ENCODE measurements at places on chromosomes 5 and 9.
A peak's percentile ranks its signal among the peaks of the same experiment; 100 is the strongest.

DNA sequence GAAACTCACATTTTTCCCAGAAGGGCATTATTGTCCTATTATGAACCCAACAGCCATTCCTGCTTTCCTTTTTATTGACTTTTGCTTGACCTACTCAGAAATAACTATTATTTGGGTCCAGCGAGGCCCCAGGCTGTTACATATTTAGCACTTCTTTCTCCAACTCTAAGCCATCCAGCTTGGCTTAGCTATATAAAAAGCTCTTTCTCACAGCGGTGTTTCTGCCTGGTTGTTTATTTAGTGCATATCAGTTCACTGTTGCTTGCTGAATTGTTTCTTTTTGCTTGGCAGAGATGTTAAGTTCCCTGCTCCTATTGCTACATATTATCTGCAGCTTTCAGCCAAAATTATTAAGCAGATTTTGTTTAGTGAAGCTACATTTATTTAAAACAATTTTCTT lies 1156.8 kb upstream of the SEMA6A start:
- no peak for DNase-seq

DNA sequence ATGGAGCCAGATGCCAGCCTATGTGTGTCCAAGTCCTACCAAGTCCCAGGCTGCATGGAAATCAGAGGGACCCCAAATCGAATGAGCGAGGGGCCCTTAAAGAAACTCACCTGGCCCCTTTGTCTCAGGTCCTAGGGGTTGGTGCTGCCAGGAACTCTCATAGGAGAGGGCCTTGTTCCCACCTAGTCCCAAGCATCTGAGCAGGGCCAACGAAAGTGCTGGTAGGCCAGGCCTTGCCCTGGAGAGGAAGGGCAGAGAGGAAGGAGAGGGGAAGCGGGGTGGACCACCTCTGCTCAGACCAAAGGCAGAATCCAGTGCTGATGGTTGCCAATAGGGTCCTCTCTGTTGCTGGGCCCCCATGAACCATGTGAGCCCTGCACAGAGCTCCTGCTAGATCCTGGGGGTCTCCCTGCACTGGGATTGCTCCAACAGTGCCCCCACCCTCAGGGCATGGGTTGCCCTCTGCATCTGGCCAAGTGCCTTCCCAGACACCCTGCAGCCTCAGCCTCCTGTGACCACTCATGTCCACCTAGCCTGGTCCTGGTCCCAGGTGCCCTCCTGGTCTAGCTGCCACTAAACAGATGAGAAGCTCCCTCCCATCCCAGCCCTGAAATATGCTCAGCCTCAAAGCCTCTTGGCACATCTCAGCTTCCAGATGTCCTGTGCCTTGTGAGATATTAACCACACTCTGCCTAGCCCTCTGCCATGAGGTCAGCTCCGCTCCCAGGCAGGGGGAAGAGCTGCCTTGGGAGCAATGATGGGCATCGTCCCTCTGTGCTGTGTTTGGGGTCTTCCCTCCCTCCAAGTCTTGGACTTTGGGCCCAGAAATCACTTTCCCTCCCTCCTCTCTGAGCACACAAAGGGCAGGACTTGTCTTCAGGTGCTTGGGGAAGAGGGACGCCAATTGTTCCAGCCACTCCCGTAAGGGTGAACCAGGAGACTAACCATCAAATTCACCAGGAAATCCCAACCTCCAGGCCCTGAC lies 109.6 kb downstream of the ADAMTS2 start:
- DNase-seq: no peak

GRCh38 chr5:124979251-124979650 lies 232.8 kb upstream of the ZNF608 start:
- no peak for DNase-seq

DNA sequence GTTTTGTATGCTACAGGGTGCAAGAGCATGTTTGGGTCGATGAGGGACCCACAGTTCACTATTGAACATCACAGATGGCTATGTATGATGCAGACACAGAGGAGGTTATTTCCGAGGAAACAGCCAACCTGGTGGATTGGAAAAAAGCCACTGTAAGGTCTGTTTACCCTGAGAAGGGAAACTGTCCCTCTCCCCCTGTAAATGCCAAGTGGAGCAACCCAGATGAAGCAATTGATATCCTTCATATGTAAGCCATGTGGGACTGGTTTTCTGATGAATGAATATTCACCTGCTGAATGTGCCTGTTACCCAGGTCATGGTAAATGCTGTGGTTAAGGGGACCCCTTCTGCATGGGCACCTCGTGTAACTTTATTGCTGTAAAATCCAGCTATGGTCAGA lies 14.8 kb upstream of the CTSV start:
- no peak for DNase-seq

DNA sequence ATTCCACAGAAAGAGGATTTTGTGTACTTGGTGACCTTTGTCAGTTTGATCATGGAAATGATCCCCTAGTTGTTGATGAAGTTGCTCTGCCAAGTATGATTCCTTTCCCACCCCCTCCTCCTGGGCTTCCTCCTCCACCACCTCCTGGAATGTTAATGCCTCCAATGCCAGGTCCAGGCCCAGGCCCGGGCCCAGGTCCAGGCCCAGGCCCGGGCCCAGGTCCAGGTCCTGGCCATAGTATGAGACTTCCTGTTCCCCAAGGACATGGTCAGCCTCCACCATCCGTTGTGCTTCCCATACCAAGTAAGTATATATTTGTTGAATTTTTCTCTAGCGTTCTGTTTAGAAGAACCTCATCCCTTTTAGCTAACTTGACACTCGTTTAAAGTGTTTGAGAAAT lies 30.0 kb downstream of the RBM27 start:
- DNase-seq: no peak

GRCh38 chr9:136673975-136674785 lies 11.5 kb downstream of the EGFL7 start:
- DNase-seq: no peak

DNA sequence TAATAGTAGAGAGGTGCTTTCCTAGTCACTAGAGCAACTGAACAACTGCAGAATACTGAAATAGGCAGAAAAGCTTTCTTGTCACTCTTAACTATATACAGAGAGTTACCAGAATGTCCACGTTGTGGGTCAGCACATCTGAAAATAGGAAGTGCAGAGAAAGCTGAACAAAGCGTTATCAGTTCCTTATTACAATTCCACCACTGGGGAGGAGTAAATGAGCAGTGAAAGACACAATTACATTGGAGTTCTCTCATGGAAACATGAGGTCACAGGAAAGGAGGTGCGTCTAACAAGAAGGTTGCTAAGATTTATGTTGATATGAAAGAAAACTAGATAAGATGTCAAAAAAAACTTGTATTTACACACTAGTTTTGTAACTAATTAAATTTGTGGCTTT lies 461.9 kb upstream of the COX7C start:
- no peak for DNase-seq

GRCh38 chr5:150107909-150108447 lies 21.6 kb upstream of the CSF1R start:
- no peak for DNase-seq

- no peak for DNase-seq
Measured at GRCh38 chr5:126998201-126998631, 32.1 kb downstream of the MARCHF3 start.

GRCh38 chr9:87573841-87574342 lies 76.2 kb downstream of the DAPK1 start:
- DNase-seq: no peak

- peak; percentile 48 for DNase-seq
Measured at GRCh38 chr9:121634329-121635261, 16.8 kb upstream of the DAB2IP start.

DNA sequence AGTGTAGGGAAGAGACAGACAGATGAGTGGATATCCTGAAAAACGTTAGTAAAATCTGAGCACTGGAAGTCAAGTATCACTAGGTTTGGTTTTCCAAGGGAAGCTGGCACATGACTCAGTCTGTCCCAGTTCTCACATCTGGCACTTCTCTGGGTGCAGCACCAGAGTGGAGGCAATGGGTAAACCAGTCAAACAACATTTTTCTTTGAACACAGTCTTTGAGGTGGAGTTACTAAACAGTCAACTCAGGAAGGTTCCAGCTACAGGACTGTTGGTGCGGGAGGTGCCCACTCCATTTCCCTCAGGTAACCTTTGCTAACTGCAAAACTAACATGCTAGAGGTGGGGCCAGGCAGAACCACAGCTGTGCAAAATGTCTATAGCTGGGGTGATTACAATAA lies 301.4 kb upstream of the RFX3 start:
- no peak for DNase-seq

- DNase-seq: no peak
Measured at GRCh38 chr5:68122439-68123328, 92.9 kb upstream of the PIK3R1 start.

GRCh38 chr5:7208938-7209337 lies 187.0 kb upstream of the ADCY2 start:
- DNase-seq: no peak

- no peak for DNase-seq
Measured at GRCh38 chr5:2695200-2695891, 56.1 kb downstream of the IRX2 start.

DNA sequence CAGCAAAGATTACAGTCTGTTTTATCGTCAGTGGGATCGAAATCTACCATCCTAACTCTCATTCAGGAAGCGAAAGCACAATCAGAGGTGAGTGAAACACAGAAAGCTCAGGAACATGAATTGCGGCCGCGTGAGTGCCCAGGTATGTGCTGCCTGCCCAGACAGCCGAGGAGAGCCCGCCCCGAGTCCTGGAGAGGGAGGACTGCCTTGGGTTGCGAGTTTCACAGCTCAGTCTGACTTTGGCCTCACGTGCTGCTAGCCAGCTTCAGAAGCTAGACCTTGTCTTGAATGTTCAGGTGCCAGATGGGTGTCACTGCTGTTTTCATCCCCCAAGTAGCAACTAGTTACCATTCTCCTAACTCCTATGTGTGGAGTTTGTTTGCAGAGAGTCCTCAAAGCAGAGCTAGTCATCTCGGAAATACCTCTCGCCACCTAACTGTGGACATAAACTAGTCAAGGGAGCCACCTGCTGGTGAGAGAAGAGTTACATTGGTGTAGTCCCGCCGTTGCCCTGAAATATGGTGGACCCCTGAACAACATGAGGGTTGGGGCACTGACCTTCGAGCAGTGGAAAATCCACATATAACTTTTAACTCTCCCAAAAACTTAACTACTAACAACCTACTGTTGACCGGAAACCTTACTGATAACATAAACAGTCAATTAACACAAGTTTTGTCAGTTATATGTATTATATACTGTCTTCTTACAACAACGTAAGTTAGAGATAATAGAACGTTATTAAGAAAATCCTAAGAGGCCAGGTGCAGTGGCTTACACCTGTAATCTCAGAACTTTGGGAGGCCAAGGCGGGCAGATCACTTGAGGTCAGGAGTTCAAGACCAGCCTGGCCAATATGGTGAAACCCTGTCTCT lies 80.9 kb downstream of the GOLPH3 start:
- peak; percentile 74 for DNase-seq

- no peak for DNase-seq
Measured at GRCh38 chr9:110303133-110303532, 34.5 kb downstream of the TXNDC8 start.

DNA sequence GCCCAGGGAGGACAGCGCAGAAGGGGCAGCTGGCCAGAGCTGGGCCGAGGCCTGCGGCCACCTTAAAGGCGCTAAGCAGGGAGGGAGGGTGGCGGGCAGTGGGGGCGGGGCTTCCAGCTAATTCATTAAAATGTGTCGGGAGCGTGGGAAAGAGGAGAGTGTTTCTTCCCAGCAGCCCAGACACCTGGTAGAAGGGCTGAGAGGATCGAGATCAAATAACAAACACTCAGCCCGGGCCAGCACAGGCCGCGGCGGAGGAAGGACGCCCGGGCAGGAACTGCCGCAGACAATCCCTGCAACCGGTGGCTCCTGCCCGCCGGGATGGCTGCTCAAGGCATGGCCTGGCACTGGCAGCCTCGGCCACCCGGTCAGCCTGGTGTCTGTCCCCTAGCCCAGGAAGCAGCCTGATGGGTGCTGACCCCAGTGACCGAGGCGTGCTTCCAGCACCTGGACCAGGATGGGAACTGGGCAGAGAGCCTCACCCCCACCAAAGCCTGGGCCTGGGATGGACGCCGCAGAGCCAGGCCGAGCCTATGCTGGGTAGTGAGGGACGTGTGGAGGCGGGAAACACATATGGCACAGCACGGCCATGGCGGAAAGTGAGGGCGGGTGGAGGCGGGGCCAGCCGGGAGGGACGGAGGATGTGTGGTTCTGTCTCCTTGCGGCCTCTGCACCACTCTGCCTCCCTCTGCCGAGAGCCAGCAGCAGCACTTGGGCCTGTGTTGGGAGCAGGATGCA lies 3.2 kb upstream of the NRARP start:
- DNase-seq: peak; percentile 79

DNA sequence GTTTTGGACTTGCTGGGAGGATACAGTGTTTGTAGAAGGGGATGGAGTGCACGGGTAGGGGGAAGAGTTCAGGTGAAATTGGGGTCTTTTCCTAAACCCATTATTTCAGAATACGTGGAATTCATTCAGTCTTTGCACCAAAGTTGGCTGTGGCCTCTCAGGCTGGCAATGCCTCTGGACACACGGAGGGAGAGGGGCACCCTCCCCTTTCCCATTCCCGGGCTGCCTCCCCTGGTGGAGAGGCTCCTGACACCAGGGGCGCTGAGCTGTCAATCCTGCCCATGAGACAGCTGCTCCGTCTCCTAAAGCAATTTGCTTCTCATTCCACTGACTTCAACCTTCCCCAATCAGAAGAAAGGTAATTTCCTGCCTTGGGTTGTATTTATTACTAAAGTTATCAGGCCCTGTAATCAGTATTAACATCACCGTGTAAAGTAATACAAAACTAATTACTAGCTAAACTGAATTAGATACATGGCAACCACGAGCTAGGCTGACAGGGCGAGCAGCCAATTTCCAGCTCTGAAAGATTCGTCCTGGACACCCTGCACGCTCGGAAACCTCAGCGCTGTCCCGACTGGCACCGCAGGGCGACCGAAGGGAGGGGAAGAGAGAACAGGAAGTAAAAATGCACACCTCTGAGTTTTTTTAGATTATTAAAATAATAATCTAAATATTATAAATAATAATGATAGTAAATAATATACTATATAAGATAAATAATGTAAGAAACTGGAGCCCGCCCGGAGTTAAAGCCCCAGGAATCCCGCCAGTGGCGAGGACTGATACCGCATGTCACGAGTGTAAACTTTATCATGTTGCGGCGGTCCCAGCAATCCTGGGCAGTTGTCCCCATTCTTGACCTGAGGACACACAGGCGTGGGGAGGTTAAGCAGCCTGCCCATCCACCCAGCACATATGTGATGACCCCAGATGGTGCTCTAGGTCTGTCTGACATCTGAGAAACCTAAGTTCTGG lies 6.9 kb upstream of the OLFM1 start:
- no peak for DNase-seq

DNA sequence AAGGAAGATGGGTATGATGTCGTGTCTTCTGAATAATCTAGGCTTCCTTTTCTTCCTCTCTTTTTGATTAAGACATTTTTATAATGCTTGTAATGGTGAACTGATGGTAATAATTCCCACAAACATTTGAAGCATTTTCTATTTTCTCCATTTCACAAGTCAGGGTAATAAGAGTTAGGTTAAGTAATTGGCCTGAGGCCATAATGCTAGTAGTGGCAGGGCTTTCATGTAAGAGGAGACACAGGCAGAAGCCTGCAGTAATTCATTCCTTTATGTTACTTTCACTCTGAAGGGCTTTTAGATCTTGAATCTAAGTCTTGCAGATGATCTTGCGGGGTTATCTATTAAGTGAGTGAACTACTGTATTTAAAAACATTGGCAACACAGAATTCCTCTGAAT lies 374.9 kb downstream of the MAT2B start:
- no peak for DNase-seq
